Kidney epithelial cell (primary cell): ENCODE measurements at places on chromosomes 4 and X.
A peak's percentile ranks its signal among the peaks of the same experiment; 100 is the strongest.

- no peak for DNase-seq
These were observed 48.9 kb upstream of the GRID2 start for GRCh38 chr4:92254767-92255442.

DNA sequence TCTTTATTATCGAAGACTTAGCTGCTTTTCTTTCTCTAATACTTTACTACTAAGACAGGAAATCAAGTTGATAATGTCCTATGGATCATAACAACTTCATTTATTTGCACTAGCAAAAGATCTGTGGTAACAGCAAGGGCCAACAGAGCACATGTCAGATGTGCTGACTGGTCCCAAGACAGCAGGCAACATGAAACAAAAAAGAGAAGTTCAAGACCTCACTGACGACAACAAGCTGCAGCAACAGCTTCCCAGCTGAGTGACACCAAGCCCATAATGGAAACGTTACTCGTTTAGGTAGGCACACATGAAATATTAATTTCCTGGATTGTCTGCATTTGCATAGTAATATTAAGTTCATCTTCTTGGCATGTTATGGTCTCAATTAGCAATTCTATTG, 126.9 kb downstream of the UNC5C start:
- no peak for DNase-seq

- DNase-seq = no peak
These were observed 23.4 kb downstream of the ABHD18 start for GRCh38 chr4:127988638-127989037.

DNA sequence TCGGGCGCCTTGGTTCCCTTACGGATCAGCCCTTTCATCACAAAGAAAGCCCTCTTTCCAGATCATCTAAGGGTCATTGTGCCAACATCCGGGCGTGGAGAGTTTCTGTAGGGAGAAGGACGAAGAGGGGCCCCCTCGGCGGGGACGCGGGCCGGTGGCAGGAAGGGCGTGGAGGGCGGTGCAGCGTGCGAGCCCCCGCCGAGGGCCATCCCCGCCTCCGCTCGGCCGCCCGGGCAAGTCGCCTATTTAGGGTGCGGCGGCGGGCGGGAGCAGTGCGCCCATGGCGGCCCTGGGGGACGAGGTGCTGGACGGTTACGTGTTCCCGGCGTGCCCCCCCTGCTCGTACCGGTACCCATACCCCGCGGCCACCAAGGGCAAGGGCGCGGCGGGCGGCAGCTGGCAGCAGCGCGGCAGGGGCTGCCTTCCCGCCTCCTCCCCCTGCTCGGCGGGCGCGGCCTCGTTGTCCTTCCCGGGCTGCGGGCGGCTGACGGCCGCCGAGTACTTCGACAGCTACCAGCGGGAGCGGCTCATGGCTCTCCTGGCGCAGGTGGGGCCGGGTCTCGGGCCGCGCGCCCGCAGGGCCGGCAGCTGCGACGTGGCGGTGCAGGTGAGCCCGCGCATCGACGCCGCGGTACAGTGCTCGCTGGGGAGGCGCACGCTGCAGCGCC, at the start of gene ZAR1:
Gene ZAR1 (plus strand): TSS at position 241 of the 668 bp plus-strand sequence. CDS start 40 bp downstream, at position 281.
- no peak for DNase-seq

- DNase-seq = peak; percentile 52
These were observed 3.5 kb downstream of the AP1AR start for GRCh38 chr4:112234952-112235609.

DNA sequence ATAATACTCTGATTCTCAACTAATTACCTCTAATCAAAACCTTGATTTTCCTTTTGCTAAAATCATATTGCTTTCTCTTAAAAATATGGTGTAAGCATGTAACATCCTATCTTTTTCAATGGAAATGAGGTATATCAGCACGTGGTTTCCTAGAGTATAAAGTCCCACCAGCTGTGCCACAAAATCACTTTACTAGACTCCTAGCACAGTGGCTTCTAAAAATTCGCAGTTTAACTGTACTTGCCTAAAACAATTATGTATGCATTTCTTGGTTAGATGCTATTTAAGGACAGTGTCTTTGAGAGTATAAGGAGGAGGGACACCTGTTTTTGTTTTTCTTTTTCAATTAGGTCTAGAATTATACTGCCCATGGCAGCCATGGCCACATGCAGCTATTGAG, 62.8 kb downstream of the GK start:
- DNase-seq = no peak

- no peak for DNase-seq
These were observed 183.8 kb downstream of the PTTG2 start for GRCh38 chr4:38144031-38144430.
